ENCODE measurements at places on chromosomes 7 and 10.

GRCh38 chr7:132275416-132276233, 300.6 kb downstream of the PLXNA4 start:
- no peak for DNase-seq

DNA sequence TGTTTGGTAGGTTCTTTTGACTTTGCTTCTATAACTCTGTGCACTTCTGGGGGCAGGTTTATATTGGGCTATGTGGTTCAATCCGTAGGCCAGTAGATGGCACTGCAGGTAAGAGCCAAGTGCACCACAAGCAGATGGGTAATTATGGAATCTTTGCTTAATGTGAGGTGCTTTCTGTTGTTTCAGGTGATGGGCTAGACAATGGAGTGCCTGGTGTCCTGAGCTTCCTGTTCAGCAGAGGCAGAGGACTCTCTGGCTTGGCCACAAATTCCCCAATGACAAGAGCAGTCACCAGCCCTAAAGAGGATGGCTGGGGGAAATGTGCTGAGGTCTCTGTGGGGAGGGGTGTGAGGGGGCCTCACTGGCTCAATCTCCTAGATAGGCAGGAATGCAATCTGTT, 455.0 kb downstream of the CCSER2 start:
- DNase-seq, result no peak

- no peak for DNase-seq
Observed at GRCh38 chr10:106712988-106713387, 451.5 kb downstream of the SORCS1 start.

GRCh38 chr7:31003097-31003496, 39.3 kb downstream of the GHRHR start:
- DNase-seq, result no peak

DNA sequence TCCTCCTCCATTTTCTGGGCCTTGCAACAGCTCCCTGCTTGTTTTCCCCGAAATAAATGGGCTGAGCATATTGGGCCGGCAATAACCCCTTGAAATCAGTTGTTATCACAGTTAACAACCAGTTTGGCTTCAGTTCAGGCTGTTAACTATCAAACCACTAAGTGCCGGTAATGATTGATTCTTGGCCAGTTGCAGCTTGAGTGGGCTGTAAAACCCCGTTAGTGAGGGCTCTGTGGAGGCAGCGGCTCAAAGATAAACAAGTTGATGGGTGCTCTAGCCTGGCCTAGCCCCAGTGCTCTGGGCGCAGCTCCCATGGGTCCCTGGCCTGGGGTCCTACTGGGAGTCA, 8.3 kb downstream of the FGF8 start:
- no peak for DNase-seq

DNA sequence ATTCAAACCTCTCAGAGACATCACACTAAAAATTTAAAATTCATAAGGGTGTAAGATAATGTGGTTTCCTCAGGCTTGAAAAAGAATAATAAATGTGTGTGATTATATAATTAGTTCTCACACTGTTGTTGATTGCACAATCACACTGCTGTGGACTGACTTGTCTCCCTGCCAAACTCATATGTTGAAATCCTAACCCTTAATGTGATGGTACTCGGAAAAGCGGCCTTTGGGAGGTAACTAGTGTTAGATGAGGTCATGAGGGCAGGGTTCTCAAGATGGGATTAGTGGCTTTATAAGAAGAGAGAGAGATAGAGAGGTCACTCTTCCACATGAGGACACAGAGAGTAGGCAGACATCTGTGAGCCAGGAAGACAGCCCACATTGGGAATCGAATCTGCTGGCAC, 128.5 kb upstream of the COL1A2 start:
- no peak for DNase-seq

GRCh38 chr7:2904202-2904601, 60.1 kb upstream of the GNA12 start:
- DNase-seq, result no peak

DNA sequence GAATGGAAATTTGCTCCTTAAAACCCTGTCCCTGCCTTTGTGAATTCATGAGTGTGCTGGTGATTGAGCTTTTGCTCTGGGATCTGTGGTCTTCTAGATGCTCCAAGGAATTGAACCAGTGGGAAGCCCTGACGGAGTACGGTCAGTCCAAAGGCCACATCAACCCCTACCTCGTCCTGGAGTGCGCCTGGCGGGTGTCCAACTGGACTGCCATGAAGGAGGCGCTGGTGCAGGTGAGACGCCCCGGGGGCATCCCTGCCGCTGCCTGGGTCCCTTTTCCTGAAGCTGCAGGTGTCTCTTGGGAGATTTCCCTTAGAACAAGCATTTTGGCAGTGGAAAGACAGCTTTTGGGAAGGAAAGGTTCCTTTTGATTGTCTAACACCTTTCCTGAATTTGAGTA, 100.3 kb downstream of the TRRAP start:
- DNase-seq, result no peak

DNA sequence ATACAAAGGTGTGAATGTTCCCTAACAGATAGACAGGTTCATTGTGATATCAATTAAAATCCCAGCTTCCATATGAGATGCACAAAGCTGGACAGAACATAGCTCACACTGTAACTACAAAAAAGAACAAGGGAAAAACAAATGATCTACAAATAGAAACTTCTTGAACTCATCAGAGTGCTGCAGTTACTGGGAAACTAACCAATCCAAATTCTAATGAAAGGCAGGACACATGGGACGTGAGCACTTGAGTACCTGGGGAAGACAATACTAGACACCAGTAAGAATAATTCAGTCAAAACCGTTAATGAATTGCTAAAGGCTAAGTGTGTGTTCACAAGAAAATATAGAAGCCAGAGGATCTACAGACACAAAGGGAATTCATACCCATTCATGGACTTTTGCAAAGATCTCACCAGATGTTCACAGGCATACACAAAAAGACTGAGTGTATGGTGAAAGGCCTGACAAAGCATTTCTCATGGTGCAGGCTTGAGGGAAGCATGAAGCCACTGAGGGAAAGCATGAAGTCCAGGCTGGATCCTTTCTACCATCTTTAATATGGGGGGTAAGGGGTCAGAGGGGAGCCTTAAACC, 7.8 kb upstream of the GPR22 start:
- DNase-seq, result no peak

DNA sequence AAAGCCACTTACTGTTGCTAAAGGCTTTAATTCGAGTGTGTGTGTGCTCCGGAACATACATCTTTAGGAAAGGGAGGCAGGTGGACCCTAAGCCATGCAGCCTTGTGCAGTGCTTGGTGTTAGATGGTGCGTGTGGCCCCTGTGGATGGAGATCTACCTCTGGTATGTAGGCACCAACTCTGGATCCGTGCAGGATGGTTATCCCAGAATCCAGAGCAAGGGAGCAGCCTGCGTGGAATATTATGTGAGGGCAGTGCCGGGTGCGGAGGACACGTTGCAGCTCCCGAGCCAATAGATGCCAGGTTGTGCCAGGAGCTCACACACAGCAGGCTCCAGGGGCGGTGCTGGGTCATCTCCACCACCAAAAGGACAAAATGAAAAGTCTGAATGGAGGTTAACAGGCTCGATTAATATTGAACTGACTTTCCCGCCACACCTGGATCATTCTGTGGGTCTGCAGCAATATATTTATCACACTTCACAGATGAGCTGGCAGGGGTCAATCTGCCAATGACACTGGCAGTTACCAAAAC, 143.0 kb upstream of the NPS start:
- DNase-seq, result no peak

- no peak for DNase-seq
Observed at GRCh38 chr7:1024876-1025742, 19.2 kb upstream of the GPR146 start.

DNA sequence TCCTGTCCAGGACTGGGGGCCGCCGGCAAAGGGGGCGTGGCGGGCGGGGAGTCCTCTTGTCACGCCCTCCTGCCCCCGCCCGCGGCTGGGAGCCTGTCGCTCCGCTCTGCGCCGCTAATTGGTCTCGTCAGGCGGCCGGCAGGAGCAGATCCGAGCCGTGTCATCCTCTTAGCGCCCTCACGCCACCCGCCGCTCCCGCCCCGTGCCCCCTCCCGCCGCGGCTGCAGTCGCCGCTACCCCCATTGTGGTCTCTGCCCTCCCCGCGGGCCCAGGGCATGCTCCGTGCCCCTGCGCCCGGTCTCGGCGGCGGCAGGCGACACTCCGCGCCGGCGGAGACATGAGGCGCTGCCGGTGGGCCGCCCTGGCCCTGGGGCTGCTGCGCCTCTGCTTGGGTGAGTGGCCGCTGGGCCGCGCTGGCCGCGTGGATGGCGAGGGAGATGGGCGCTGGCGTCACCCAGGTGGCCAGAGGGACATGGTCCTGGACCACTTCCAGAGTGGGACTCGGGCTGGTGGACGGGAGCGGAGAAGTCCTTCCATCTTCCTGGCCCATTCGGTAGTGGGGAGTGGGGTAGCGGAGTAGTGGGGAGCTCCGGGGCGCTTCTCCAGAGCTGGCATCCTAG, at the start of gene CDHR1:
TSS of gene CDHR1 (plus strand) at position 114 of the 620 bp plus-strand sequence. CDS start at position 338, 224 bp downstream.
- DNase-seq, result no peak

DNA sequence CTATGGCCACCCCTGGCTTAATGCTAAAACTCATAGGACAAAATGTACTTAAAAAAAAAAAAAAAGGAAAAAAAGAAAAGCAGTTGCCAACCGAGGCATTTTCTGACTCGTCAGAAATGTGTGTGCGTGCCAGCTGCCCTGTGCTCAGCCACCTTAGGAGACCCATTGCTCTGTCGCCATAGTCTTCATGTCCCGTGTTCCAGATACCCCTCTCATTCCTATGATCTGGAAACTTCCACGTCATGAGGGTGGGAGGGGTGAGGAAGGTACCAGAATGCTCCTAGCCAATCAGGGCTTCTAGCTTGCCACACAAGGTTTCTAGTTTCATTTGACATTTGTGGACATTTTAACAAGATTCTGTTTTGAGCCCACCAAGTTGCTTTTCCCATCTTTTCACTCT, 212.9 kb downstream of the TCF7L2 start:
- DNase-seq, result no peak

- DNase-seq, result no peak
Observed at GRCh38 chr7:18940593-18941134, 176.8 kb downstream of the TWIST1 start.

- no peak for DNase-seq
Observed at GRCh38 chr7:22378199-22378980, 21.4 kb upstream of the RAPGEF5 start.

- DNase-seq, result no peak
Observed at GRCh38 chr7:31478721-31479120, 35.2 kb upstream of the ITPRID1 start.

DNA sequence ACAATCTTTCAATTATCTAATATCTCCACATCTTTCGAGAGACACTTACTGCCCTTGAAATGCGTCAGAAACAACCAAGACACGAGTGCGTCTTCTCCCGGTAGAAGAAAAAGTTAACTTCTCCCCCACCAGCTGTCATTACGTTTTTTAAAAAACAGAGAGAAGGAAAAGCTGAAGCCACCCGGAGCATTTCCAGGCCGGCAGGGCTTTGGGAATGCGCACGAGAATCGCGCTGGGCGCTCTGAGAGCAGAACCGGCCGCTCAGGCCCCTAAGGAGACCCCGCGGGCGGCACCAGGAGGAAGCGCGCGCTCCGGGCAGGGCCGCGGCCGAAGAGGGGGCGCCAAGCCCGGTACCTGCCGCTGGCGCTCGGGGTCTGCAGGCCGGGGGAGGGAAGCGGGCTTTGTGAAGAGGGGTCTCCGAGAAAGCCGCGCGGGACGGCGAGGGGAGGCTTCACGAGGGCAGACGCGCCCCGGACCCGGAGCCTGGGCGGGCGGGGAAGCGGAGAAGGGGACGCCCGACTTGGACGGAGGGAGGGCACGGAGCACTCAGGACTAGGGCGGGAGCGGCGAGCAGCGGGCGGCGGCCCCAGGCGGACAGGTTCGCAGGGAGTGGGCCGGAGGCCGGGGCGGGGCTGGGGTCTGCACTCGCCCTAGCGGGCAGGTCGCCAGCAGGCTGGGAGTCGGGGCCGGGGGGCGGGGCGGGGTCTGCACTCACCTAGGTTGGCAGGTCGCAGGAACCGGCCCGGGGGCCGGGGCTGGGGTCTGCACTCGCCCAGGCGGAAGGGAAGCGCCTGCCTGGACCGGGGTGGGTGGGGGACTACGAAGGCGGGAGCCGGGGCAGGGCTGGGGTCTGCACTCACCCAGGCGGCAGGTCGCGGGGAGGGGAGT, 932 bp downstream of the ESYT2 start:
- DNase-seq, result no peak

GRCh38 chr7:123271231-123271630, 71.5 kb upstream of the SLC13A1 start:
- no peak for DNase-seq

GRCh38 chr10:78236416-78237015, 202.9 kb downstream of the RPS24 start:
- no peak for DNase-seq

GRCh38 chr10:101235766-101236165, 6.5 kb upstream of the LBX1 start:
- DNase-seq, result no peak

DNA sequence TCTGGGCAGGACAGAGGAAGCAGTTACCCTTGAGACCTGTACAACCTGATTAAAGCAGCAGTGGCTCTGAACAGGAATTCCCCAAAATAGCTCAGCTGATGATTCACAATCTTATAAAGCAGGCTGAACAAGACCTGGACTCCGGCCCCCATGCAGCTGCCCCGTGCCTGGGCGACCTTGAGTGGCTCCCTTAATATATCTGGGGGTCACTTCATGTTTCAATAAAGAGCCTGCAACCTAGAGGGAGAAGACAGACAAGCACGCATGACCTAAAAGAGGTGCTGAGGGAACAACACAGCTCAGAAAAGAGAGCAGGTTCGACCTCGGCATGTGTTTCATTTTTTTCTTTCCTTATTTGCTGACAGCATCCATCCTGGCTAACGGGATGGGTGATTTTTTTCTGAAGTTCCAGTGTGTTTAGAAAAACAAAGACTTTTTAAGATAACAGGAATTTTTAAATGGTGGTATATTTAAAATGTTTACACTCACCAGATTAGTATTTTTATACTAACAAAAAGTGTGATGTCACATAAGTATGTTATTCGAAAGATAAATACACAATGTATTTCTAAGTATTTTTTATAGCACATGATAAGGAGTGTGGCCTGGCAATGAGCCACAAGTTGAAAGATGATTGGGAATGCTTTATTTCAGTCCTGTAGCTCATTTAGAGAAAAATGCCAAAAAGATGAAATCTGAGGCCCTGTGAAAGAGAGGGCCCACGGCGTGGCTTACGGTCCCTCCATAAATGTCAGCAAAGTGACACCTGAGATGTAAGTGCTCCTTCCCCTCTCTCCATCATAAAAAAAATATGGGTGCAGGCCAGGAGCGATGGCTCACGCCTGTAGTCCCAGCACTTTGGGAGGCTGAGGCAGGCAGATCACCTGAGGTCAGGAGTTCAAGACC, 161.3 kb downstream of the SLIT1 start:
- DNase-seq, result no peak

DNA sequence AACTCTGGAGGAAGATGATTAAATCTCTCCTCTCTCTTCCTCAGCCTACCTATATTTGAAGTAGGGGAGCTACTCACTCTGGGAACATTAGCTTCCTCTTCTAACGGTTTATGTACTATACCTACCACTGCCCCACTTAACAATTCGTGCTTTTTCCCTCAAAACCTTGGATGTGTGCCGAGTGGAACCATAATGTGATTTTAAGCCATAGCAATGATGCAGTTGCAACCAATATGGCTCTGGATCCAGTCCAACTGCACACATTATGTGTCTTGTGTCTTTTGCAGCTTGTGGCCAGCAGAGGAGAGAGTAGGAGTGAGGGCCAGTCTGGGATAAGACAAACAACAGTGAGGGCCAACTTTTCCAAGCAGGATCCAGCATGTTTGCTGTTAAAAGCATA, 170.7 kb downstream of the GATA3 start:
- no peak for DNase-seq
